Large intestine (tissue), 12 donors: ENCODE measurements at places on chromosomes 5 and 9.

GRCh38 chr9:97395745-97396144, 16.2 kb upstream of the TDRD7 start:
- DNase-seq, result no peak

- DNase-seq, result no peak
These were observed 68.8 kb downstream of the HACD4 start for GRCh38 chr9:20962536-20963225.

DNA sequence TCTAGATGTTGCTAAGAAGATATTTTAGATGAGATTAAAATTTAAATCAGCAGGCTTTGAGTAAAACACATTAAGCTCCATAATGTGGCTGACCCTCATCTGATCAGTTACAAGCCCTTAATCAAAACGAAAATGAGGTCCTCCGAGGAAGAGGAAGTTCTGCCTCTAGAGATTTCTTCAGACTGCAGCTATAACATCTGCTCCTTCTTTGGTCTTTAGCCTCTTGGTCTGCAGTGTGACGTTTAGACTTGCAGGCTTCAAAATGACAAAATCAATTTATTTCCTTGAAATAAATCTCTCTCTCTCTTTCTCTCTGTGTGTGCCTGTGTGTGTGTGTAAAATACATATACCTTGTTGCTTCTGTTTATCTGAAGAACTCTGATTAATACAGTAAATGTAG, 1429.8 kb upstream of the CDH9 start:
- DNase-seq, result no peak

- DNase-seq, result no peak
These were observed 102.7 kb downstream of the TMEM215 start for GRCh38 chr9:32886021-32886420.
